Stromal cell of bone marrow (primary cell): ENCODE measurements at places on chromosomes 12 and 14.

- no peak for DNase-seq
Observed at GRCh38 chr14:33390335-33390734, 451.7 kb downstream of the NPAS3 start.

DNA sequence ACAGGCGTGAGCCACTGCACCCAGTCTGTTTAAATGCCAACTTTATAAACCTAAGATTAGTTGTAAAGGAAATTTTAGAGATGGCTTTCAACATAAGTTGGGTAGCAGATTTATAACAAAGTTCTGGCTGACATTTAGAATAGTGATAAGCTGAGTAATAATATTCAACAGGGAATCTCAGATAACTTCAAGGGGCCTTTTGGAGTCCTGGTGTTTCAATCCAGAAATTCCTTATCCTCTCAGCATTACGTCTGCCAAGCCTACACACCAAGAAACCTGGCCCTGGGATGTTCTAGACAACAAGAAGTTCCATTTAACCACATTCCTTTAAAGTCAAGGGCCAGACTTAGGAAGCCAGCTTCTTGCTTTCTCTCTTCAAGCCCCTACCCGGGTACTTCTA is 59.5 kb upstream of the DYRK2 start:
- DNase-seq = no peak

DNA sequence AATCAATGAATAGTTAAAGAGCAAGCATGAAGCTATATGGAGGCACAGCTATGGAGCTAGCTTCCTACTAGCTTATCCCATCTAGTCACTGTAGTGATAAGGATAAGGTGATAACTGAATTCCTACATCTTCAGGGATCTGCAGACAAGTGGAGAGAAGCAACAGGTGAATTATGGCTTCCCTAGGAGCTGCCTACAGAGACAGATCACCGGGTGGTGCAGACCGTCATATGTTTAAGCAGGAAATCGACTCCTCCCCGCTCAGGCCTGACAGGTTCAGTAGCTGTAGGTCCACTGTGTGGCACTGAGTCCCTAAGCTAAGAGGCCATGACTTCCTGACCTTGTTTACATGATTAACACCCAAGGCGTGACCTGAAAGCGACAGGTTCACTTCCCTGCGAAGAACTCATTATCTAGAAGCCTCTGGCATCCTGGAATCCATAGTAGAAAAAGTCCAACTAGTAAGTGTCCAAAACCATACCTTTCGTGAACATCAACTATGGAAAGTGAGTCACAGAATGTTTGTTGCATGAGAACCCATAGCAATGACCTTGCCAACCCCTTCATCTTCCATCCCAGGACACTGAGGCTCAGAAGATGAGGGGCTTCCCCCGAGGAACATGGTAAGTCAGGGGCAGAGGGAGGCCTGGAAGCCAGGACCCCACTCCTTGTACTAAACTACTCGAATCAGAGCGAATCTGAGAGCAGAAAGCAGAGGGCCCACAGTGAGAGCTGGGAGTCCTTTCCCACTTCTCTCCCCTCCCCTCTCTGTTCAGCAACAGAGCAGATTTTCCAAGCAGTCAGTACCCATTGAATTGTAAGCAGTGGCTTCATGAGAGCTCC is 75.4 kb upstream of the CCND2 start:
- DNase-seq = no peak

DNA sequence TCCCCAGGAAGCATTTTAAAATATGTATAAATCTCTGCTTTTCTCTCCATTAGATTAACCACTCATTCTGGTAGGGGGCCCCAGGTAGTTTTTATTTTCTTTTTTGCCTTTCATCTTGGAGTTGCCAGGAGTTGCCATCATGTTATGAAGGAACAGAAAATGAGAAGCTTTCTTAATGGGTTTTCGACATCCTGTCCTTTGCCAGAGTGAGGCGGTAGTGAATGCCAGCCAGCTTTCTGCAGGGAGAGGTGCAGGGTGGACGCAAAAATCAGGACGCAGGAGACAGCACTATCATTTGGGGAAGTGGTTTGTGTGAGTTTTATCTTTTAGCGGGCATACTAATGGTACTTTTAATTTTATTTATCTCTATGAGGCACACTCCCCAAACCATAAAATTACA is 1.7 kb downstream of the RASSF8 start:
- no peak for DNase-seq

DNA sequence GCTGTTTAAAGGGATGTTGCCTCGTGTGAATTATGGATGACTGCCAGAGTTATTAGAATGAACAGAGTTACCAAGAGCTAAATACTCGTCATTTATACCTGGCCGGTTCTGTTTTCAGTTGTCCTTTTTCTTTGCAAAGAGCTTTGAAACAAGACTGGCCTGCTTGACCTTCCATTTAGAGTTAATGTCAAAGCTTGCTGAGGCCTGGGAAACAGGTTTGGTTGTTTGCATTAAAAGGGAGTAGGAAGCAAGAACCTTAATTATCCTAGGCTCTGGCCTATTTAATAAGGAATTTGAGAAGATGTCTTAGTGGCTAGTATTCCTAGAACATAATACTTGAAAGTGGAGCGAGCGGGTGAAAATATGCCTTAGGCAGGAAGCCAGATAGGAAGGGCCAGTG is 233.3 kb downstream of the CACNA1C start:
- DNase-seq = no peak
